Activated gamma-delta T cell treated with anti-CD3 and anti-CD28 coated beads, Interleukin-2, amount 50 U/mL, for 16 hours (primary cell): ENCODE measurements at places on chromosomes 7 and 10.

- no peak for DNase-seq
These were observed 80.3 kb upstream of the SEM1 start for GRCh38 chr7:96789914-96790313.

DNA sequence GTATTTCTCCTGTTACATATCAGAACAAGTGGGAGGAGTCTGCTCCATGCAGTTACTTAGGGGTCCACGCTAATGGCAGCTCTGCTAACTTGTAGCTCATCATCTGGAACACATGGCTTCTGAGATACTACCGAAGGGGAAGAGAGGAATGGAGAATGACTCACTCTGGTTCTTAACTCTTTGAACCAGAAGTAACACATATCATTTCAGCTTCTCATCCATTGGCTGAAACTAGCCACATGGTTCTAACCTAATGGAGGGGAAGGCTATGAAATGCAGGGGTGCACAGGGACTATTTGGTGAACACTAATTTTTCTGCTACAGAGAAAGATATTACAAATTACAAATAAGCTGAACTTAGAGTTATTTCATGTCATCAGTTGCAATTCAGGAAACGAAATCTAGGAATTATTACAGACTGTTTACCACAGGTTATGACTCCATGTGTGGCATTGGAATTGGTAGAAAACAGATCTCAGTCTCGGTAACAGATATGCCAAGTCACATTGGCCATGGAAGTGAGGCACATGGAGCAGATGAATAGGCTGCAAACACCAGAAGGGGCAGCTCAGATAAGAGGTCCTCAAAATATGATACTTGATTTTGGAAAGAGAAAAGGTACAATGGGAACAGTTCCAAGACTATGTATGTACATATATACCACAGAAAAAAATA lies 9.4 kb upstream of the KAT6B start:
- no peak for DNase-seq

DNA sequence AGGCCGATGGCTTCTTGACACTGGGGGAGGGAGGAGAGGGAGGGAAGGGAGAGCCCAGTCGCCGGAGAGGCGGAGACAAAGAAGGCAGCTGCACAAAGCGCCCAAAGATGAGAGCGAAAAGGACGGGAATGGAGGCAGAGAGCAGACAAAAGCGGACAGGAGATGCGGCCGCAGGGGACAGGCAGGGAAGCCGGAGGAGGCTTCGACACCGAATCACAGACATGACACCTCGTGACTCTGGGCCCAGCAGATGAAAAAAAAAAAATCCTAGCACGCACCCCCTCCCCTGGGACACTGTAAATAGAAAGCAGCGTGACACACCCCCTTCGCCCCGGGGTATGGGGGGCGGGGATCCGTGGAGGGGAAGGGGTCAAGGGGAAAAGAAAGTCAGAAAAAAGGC lies 976 bp downstream of the NAT16 start:
- DNase-seq: no peak

GRCh38 chr10:88080213-88080612 lies 216.8 kb downstream of the PTEN start:
- no peak for DNase-seq

DNA sequence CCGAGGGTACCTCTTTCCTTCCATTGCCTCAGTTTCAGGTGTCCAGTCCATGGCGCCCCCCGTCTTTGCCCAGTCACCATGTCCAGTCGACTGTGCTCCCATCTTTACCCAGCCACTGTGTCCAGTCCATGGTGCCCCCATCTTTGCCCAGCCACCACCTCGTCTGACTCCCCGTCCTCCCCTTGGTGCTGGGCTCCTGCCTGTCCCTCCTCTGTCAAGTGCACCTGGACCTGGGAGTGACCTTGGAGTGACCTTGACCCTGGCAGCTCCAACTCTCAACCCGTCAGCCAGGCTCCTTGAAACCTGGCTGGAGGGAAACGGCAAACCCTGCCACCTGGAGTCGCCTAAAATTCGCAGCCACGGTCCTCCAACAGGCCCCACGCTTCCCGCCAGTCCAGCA lies 180.2 kb downstream of the ADARB2 start:
- DNase-seq: no peak

DNA sequence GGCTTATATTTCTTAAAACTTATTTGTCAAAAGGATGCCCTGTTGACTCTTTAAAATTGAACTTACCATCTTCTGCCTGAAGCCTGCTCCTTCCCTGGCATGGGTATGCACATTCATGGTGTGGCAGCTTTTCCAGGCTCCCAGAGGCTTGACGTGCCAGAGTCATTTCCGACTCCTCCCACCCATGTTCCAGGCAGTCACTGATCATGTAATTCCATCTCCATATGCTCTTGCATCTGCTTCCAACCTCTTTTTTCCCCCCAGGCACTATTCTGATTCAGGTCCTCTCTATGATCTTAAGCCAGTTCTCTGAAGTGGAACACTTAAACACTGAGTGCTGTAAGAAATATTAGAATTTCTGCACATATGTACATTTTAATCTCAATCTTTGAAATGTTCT lies 82.2 kb downstream of the CFAP58 start:
- DNase-seq: no peak

DNA sequence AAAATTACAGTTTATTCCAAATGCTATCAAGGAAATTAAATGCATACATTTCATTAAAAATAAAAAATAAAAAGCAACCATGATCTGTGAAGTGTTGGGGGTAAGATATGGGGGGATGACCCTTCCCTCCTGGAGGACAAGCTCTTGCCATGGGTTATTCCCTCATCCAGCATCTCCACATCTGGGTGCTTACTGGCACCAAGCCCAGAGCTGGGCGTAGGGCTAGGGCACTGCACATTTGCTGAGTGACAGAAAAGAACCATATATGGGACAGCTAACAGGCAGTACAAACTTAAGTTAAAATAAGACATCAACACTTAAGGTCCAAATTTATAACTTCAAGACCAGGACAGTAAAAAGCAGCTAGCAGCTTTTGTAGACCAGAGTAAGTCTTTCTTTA lies 10.2 kb downstream of the CCDC6 start:
- no peak for DNase-seq

DNA sequence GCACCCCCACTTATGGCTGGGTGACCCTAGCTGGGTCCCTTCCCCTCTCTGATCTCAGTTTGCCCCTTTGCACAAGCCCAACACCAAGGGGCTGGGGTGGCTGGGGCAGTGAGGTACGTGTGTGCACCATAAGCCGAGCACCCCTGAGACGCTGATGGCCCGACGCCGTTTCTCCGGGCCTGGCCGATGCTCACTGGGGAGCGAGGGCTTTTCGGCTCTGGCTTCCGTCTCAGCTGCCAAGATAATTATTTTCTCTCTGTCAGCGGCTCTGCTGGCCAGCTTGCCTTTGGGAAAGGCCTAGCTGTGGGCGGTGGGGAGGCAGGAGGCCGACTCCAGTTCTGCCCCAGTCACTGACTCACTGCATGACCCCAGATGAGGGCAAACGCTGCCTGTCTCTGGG lies 91.0 kb downstream of the ZMIZ1 start:
- DNase-seq: no peak

- peak; percentile 52 for DNase-seq
These were observed at the start of gene NDUFB2 for GRCh38 chr7:140696680-140697446. NDUFB2 (plus strand) TSS chr7:140696708; CDS start chr7:140696745, 37 bp downstream.

GRCh38 chr10:43235070-43235900 lies 31.6 kb downstream of the RASGEF1A start:
- DNase-seq: no peak

DNA sequence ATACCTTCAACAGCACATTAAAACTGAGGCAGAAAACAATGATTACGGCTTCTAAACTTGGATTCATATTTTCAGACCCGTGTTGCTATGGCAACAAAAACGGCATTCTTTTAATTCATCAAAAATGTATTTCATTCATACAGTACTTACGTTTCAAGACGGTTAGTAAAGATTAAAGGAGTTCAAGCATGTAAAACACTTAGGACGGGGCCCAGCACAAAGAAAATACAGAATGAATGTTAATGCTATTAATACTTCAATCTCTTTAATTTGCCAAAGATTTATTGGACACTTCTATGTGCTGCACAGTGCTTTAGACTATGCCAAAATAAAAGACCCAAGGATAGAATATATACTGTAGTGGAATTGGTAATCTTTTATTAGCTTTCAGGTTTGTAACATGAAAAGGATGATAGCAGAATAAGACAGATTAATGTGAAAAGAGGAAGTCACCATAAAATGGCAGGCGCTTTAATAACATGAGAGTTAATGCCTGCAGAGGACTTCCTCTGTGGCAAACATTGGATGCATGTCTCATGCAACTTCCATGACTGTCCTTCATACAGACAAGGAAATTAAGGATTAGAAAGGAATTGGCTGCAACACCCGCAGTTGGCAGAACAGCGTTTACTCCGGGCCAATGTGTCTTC lies 201.6 kb upstream of the KLF6 start:
- DNase-seq: no peak

GRCh38 chr7:293681-294439 lies 3.9 kb downstream of the FOXL3 start:
- DNase-seq: no peak

DNA sequence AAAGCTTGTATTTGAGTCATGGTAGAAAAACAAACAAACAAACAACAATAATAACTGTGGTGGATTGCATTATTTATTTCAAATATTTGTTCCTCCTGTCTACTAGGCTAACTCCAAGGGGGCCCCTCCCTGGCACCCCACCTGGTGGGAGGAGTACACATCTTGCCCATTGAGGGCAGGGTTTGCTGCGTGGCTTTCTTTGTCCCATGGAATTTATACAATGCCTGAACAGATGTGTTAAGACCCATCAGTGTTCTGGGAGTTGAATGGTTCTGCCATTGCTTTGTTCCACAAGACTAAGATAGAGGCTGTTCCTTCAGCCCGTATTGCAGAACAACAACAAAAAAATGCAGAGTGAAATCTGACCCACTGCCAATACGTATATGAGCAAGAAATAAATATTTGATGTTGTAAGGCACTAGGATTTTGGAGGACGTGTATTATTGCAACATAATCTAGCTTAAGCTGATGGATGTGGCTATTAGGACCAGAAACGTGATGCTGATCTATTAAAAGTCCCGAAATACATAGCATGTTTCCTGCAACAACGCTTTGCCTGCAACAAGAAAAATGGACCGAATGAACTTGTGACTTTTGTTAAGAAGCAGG lies 119.1 kb upstream of the JCAD start:
- DNase-seq: no peak

DNA sequence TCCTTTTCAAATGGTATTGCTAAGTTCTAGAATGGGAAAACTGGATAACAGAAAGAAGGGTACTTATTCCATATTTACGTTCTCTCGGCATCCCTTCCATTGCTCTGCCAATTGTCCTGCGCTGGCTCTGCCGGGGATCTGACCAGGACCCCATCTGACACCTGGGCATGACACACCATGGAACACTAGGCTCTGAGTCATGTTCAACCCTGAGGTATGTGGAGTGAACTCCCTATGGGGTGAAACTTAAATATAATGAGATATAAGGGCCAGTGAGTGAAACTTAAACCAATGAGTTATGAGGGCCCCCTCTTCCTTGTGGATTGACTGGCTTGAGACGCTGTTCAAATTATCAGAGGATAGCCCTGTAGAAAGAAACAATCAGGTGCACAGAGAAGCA lies 55.1 kb upstream of the ZEB1 start:
- DNase-seq: no peak

DNA sequence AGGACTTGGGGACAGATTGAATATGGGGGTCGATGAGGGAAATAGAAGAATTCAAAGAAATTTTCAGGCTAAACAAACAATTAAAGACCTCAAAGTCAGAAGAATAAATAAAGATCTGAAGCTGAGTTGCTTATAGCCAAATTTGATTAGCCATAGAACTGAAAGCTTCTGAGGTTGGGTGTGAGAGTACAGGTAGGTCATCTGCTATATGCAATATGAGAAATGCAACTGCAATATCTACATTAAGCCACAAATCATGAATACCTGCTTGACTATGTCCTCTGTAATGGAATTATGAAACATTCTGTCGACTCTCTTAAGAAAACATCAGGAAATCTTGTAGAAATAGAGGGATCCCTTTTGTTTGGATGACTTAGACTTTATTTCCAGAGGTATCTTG lies 192.1 kb upstream of the PCDH15 start:
- DNase-seq: no peak

- DNase-seq: no peak
These were observed 182.2 kb upstream of the PCDH15 start for GRCh38 chr10:54983255-54983654.

GRCh38 chr7:24504836-24505235 lies 68.4 kb upstream of the PALS2 start:
- DNase-seq: no peak

- DNase-seq: no peak
These were observed 395.4 kb downstream of the LRMDA start for GRCh38 chr10:75826846-75827245.

DNA sequence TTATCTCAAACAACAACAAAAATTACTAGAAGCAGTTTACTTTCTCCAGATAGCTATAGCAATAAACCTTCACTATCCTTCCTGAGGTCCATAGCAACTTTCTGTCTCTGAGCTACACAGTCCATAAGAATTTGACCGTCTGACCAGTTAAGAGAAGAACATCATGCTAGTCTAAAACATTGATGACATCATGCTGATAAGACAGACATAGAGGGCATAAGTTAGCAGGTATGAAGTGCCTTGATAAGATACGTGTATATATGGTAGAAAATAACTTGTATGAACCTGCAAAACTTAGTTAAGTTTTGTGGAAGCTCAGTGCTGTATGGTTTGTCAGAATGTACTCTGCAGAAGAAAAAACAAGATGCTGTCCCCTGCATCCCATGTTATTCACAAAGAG lies 353.0 kb downstream of the GRID1 start:
- no peak for DNase-seq

DNA sequence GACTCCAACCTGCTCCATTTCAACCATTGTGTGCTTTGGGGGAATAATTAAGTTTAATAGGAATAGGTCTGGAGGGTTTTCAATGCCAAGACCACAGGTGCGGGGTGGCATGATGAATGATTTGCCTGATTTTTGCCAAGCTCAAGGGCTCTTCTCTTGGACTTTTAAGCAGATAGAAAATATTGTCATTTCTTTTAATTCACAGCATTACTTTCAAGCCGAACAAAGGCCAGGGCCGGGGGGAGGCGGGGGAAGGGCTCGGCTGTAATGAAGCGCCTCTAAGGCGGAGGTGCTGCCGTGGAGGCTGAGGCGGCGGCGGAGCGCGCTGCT lies 6.5 kb downstream of the PTF1A start:
- DNase-seq: no peak

DNA sequence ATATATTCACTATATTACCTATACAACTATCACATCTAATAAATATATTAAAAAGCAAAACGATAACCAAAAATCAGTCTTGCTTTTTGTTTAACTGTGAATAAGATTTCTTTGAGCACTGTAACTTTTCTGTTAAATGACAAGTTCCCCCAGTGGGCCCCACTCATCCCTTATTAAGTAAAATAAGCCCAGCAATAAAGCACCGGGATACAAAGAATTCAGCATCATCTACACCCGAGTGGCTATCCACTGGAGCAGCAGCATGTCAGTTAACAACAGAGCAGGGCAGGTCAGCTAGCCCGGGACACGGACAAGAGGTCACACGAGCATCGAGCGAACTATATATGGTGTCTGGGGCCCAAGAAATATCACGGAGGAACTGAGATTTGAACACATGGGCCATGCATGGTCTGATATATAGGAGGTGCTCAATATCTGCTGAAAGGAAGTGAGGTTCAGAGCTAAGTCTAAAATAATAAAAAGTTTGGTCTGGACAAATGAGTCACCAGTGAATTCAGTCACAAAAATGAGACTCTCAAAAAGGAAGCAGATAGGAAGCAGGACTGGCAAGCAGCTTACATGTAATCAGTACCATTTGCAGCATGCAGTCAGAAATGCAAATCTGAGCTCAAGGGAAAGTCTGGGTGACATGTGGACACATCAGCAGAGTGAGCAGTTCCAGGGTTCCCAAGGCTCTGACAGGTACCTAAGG lies 4.1 kb downstream of the ERCC6 start:
- no peak for DNase-seq
